Activated naive CD4-positive, alpha-beta T cell (primary cell): ENCODE measurements at places on chromosomes 6 and 20.

DNA sequence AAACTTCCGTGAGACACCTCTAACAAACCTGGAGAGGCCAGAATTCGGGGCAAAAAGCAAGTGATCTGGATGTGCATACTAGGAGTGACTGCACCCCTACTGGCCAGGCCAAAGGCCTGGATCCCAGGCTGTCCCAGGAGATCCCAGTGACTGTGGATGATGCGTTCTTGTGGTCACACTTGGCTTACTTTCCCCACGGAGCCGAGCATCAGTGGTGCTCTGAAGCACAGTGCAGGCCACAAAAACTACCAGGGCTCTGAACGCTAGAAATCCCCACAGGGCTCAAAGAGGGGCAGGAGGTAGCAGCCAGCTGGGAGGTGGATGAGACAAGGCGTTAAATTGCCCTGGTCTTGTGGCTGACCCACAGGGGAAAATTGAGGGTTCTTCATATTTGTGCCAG is 7.1 kb downstream of the TRIM26 start:
- DNase-seq: no peak

GRCh38 chr6:17289630-17290061 is 8.5 kb downstream of the RBM24 start:
- no peak for DNase-seq

DNA sequence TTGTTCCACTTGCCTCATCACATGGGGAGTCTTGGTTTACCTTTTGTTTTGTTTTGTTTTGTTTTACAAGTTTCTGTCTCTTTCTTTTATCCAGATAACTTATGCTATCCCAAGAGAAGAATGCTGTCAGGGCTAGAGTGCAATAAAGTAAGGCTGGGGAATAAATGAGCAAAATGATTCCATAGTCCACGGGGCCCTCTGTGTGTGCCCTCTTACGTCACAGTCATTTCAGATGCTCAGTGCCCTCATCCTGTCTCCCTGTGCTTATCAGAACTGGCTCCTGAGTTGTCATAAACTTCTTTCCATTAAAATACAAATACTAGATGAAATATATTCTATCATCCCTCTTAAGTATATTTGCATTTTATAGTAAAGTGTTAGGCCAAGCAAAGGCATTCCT is 30.8 kb upstream of the ENPP1 start:
- DNase-seq: no peak

DNA sequence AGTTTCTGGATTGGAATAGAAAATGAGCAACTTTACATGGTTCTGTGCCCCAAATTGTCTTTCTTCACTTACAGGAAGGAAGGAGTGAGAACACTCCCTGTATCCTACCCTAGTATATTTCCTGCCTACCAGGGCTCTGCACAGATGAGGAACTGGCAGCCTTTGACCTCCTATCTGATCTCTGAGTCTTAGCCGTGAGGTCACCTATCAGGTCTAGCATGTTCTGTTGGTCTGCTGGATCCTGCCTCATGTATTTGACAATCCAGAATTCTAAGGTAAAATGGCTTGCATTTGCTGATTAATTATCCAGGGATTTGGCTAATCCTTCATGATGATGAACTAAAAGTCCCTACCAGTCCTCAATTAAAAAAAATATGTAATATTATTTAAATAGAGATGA is 35.0 kb upstream of the TRAM2 start:
- DNase-seq: no peak

- DNase-seq: no peak
Observed at GRCh38 chr6:167275436-167275835, 15.7 kb upstream of the UNC93A start.

- no peak for DNase-seq
Observed at GRCh38 chr20:18041462-18041861, 16.3 kb downstream of the OVOL2 start.

DNA sequence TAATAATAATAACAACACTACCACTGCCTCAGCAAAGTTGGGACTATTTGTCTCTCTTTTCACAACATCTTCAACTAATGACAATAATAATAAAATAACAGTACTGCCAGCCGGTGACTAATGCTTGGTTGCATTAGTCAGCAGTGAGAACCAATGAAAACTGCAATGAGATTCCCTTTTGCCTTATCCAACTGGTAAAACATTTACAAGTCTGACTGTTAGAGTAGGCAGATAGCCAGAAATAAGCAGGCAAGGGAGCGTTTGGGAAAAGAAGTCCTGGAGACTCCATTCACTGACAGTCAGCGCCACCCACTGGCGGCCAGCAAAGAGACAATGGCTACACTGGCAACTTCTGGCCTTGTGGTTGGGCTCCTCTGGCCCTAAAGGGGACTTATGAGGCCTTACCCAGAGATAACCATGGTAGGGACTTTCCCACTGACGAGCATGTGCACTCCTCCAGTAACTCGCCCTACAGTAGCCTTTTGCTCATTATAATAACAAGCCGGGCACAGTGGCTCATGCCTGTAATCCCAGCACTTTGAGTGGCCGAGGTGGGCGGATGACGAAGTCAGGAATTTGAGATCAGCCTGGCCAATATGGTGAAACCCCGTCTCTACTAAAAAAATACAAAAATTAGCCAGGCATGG is 3.4 kb upstream of the NSFL1C start:
- no peak for DNase-seq

DNA sequence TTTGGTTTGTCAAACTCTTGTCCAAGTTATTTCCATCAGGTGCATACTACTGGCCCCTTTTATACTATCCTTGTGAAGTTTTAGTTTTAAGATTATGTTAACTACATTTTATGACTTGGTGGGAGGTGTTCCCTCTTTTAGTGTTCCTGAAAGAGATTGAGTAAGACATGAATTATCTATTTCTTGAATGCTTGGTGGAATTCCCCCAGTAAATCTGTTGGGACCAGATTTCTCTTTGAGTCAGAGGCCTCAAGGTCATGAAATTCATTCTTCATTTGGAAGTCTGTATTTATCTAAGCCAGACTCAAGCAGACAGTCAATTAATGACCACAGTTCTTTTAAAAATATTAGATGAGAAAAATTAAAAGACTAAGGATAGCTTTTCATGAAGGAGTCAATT is 81.3 kb downstream of the MOXD1 start:
- DNase-seq: no peak

- no peak for DNase-seq
Observed at GRCh38 chr6:170201361-170201760, 89.5 kb downstream of the DLL1 start.

GRCh38 chr6:27043244-27043643 is 204.3 kb upstream of the PRSS16 start:
- no peak for DNase-seq

- no peak for DNase-seq
Observed at GRCh38 chr6:14585689-14586088, 468.1 kb downstream of the CD83 start.

DNA sequence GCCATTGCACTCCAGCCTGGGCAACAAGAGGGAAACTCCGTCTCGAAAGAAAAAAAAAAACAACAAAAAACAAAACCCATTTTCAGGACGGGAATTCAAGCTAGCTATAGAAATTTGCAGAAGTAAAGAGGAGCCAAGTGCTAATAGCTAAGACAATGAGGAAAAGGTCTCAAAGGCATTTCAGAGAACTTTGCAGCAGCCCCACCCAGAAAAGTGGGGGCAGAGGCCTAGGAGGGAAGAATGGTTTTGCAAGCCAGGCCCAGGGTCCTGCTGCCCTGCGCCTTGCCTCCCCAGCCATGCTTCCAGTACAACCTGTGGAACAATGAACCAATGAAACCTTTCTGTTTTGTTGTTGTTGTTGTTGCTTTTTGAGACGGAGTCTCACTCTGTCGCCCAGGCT is 38.3 kb upstream of the SAMHD1 start:
- no peak for DNase-seq

GRCh38 chr6:157669747-157670216 is 153.3 kb upstream of the SNX9 start:
- DNase-seq: no peak

- DNase-seq: no peak
Observed at GRCh38 chr6:33116417-33116816, 40.6 kb downstream of the HLA-DPB1 start.
